ENCODE measurements at places on chromosomes 3 and 15.

DNA sequence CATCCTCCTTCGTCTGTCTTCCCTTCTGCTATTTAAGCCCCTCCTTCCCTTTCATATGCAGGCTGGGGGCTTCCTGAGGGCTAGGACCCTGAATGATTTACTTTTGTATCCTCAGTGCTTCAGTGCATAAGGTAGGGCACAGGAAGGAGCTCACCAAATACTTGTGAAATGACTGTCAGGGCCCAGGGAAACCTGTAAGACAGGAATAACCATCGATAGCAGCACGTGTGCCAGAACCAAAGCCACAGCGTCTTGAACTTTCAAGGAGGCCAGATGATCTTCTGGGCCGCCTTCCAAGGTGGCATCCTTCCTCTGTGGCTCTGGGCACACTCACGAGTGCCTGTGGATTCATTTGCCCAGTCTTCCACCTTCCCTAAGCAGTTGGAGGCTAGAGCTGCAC is 3.9 kb downstream of the TMED3 start:
- no peak for DNase-seq

DNA sequence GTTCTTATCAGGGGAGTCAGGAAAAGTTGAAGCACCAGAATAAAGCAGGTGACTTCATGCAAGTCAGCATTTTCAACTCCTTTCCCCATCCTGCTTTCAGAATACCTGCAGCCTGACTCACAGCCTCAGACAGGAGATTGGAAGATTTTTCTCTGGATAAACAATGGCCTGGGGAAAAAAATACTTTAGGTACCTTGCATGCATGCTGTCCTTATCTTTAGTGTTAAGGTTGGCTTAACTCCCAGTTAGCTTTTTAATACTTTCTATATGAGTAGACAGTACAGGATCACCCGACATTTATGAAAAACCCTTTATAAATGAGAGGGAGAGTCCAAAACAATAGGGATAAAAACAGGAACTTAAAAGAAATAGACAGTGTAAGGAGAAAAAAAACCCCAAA is 53.6 kb downstream of the PAK2 start:
- no peak for DNase-seq

DNA sequence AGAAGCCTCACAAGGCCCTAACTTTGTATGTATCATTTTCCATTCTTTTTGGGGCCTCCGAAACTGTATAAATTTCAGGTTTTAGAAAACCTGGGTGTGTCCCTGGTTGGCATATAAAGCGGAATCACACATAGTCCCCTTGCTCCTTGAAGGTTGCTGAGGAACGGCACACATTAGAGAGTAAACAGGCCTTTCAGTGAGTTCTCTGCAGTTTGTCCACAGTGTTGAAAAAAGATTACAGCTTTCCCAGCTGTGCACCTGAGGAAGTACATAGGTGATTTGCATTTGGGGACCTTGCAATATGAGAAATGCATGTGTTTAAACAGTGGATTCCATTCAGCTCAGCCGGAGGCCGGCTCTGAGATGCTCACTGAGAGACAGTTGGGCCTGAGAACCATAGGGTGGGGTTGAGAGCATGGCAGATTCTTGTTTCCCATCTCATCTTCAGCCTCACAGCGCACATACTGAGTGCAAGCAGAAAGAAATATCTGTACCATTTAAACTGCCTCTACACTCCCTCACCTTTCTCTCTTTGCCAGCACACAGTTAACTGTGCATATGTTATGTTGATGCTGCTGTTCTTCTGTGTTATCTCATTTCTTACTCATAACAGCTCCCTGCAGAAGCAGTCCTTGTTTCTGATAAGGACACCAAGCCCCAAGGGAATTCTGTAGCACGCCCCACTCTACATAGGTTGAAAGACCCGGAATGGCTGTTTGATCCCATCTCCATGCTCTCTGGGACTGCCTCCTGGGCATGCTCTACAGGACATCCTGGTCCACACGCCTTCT is 60.4 kb downstream of the BOC start:
- no peak for DNase-seq

DNA sequence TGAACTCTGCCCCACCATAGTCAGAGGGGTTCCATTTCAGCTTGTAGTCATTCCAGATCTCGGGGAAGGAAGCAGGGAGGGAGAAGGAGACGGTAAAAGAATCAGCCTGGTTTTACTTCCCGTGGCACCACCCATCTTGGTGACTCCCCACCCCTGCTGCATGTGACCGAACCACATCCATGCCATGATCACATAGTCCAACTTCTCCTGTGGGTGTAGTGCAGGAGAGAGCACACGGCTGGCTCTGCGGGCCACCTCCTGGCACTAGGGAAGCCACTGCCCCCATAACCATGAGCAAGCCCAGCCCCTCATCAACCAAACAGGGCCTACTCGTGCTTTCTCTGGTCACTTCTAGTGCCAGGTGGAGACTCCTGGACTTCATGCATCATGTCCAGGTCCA is 3.7 kb downstream of the CHRNA3 start:
- DNase-seq = no peak

DNA sequence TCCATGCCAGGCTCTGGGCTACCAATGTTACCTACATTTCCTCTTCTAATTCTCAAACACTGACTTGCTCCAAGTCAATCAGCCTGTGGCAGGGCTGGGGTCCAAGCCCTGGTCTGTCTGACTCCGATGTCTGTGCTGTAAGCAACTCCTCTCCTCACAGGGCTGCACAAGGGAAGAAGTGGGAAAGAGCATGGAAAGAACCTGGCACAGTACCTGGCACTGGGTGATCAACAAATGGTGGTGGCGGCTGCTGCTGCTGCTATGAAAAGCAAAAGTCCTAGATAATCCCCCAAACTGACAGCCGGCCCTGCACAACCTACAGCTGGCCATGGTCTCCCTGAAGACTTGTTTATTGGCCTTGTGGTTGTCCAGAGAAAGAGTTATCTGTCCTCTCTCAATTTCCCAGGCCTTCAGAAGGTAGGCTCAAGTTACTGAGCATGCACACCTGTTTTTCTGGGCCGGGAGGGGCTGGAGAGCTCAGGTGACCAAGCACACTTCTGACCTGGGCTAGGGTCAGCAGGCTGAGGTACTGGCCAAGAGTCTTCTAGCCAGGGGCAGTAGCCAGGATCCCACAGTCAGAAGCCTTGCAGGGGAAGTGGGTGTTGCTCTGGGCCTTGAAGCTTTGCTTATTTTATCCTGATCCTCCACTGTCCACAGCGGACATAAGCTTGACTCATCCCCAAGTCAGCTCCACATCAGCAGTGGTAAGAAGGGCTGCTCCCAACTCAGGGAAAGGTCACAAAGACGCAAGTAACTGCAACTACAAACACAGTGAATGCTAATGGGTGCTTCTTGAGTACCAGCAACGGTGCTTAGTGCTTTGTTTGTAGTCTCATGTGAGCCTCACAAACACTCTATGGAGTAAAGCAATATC is 35.3 kb upstream of the KY start:
- DNase-seq = peak; percentile 60

DNA sequence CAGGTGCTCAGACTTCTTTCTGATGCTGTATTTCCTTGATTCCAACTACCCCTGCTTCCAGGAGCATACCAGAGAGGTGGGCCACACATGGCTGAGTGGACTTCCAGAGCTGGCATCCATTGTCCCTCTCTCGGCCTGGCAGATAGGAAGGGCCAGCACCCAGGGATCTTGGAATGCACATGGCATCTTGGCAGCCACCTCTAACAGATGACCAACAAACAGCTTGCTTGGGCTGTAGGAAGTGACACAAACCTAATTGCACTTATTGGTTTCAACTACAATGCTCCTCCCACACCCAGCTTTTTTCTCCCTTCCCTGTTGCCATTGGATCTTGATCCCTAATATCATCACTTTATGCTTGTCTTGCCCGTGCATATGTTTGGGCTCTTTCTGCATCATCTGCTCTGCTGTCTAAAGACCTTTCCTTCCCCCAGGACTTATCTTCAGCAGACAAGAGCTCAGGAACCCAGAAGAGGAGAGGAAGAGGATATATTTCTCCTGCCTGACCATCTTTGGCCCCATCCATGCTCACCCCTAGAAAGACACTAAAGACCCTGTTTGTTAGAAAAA is 294.6 kb downstream of the NTRK3 start:
- DNase-seq = no peak

GRCh38 chr3:137294839-137295238 is 337.1 kb downstream of the IL20RB start:
- DNase-seq = no peak

DNA sequence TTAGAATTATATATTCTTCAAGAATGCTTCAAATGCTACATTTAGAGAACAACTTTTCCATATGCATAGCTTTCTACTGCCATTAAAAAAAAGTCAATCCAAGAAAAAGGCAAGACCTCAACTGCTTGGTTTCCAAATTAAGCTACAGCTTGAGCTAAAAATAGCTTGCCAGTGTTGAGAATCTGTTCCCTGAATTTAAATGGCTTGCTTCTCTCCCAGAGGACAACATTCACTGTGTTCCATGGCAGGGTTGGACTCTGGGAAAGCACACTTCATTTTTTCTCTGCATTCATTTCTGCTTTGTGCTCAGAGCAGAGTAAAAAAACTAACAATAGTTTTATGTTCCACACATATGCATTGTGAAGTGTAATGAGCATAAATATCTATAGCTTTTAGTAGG is 50.3 kb upstream of the ACTL6A start:
- DNase-seq = no peak

DNA sequence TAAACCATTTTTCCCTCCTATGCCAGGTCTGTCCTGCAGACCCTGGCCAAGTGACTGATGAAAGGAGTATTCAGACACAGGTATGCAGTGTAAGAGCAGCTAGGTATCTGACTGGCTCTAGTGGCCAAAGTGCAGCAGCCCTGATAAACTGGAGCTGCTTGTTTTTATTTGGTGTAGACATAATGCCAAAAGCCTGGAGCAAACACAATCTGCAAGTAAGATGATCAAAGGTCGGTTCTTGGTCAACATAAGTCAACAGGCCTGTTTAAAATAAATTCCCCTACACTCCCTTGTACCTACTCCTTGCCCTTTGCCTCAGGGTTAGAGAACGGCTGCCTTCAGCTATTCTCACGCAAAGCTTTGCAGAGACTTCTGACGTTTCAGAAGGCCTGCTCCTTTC is 1003.1 kb downstream of the ZPLD1 start:
- DNase-seq = no peak

DNA sequence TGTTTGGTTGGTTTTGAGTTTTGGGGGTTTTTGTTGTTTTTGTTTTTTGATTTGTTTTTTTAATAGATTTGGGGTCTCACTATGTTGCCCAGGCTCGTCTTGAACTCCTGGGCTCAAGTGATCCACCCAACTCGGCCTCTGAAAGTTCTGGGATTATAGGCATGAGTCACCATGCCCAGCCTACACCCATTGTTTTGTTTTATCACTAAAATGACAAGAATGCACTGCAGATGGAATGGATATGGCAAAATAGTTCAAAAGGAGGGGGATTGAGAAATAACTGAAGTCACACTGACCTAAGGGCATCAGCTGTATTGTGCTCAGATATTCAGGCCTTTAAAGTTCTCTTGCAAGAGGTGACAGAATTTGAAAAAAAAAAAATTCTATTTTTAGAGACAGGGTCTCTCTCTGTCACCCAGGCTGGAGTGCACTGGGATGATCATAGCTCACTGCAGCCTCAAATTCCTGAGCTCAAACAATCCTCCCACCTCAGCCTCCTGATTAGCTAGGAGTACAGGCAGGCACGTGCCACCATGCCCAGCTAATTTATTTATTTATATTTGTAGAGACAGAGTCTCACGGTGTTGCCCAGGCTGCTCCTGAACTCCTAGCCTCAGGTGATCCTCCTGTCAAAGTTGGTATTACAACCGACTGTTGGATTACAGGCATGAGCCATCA is 4.4 kb upstream of the RASA2 start:
- DNase-seq = peak; percentile 93

- no peak for DNase-seq
These were observed 95.9 kb upstream of the RNF7 start for GRCh38 chr3:141642215-141642614.

DNA sequence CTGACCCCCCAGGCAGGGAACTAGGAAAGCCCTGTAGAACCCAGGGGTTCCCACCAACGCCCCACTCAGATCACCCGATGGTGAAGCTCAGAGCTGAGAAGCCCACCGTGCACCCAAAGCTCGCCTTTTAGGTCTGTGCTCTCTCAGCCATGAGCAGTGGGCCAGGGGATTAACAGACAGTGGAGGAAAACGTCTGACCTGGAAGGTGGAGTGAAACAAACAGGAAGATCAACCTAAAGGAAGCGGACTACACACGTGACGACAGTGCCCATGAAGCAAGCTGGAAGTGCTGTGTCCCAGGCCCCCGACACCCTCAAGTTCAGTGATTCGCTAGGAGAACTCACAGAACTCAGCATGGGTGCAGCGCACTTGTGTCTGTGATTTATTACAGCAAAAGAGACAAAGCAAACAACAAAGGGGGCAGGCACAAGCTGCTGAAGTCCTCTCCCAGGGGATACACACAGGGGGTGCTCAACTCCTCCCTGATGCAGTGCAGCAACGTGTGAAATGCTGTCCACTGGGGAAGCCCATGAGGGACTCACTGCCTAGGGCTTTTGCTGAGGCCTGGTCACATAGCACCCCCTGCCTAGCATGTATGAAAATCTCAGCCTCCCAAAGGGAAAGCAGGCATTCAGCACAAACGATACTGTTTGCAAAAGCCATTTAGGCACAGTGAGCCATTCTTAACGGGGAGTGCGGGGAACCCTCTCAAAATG is 43.5 kb downstream of the CFAP92 start:
- no peak for DNase-seq

GRCh38 chr3:169759256-169759655 is 5.6 kb downstream of the TERC start:
- DNase-seq = no peak

DNA sequence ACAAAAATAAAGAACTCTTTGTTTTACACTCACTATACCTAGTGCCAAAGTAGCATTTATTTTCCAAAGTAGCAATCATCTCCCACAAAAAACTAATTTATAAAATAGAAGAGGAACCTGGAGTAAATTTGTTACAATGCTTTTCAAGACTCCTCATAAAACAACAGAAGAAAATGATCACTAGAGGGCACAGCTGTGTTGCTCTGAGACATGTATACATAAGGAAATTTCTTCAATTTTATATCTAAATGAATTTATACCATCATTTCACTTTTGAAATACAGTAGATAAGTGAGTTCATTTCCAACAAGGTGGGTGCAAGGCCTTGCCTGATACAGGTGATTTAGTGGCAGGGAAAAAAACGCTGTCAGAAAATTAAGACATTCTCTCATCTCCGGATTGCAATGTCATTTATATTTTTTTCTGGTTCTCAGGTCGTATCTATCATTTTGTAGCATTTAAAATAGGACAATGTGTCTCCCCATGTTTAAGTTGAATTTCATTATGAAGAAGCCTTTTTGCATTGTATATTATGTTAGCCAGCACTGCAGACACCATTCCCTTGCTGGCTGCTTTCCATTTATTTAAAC is 25.3 kb upstream of the ARHGEF26 start:
- no peak for DNase-seq

DNA sequence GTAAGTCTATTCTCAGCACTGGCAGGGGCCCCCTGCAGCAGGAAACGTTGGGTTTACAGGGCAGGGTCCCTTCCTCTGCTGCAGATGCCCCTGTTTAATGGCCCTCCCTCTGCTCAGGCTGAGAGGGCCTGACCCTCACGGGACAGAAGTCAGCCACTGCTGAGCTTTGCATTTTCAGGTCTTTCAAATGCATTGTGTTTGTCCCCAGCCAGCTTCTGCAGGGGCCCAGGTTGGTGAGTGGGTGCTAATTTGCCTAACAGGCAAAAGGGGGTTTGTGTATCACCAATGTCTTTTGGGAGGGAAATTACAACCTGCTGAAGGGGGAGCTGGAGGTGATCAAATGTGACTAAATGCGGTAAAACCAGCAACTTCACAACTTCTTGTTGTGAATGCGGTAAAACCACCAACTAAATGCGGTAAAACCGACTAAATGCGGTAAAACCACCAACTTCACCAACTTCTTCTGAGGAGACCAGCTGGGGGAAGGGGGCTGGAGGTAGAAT is 44.8 kb upstream of the UBE2E1 start:
- no peak for DNase-seq
